ENCODE measurements at places on chromosomes 1 and 21.

DNA sequence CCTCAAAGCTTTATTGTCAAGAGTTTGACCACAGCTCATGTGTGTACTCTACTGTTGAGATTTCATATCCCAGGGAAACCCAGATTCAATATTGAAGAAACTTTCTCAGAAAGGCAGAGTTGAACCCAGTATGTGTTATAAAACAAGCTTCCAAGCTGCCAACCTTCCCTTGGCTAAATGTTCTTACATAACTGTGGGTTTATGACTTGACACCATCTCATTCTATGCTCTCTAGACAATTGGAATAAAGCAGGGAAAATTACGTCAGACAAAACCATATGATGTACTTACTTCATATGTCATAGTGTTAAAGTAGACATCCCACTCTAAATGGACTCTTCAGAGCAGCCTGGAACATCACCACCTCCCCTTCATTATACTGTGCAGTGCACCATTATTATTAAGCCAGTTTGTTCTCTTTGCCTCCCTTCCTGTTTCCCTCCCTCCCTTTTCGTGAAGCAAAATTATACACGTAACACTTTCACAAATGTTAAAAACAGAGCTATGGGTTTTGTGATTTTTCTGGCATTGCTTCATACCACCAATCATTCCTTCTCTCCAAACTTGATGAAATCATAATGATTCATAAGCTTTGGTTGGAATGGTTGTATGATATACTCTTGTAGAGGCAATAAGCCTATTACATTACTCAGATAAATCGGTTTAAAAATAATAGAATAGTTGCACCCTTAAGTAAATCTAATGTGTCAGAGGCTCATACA is 507.2 kb downstream of the LTN1 start:
- peak; percentile 73 for DNase-seq

GRCh38 chr1:234845097-234845660 is 235.2 kb upstream of the IRF2BP2 start:
- DNase-seq = no peak

DNA sequence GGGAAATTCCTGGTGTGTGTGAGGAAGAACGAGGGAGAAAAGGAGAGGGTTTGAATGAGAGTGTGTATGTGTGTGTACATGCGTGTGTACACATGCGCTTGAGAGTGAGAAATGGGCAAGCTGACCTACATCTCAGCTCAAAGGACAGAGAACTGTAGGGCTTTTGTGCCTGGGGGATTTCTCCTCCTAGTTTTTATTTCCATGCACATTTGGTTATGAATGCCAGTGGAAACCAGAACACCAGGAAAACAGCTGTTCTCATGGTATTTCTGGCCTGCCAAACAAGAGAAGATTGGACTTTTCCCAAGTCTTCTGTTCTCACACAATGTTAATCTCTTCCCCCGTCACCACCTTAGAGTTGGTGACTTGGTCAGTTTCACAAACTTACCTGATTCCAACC is 45.2 kb downstream of the SLC44A3 start:
- peak; percentile 63 for DNase-seq

DNA sequence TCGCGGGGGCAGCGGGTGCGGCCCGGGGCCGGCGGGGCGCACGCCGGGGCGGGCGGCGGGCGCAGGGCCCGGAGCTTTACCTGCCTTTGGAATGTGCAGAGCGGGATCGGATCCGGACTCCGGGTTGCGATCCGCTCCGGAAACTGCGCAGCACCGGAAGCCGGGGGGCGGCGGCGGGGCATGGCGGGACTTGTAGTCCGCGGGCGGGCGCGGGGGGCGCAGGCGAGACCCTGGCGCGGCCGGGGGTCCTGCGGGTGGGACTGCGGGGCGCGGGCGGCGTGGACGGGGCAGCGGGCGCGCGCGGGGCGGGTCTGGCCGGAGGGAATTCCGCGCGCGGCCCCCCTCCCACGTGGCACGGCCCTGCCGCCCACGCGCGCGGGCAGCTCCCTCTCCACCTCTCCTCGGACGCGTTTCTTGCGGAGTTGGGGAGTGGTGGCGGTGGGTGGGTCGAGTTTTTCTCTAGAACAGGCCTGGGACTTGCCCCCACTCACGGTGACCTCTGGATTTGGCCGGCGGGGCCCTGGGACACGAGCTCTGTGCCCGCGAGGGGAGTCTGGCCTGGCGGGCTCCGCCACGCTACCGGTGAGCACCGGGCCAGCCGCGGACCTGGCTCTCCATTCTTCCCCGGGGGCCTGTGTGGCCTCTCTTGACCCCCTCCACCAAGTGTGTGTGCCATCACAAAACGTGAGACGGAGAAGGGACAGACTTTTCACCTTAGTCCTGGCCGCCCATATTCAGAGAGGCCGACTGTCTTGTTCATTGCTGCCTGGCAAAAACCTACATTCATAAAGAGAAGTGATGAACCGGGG is at the start of gene PRDM15:
TSS of gene PRDM15 (minus strand) at position 155 of the 809 bp plus-strand sequence. CDS start 18,981 bp downstream, outside the sequence.
- DNase-seq = peak; percentile 83

DNA sequence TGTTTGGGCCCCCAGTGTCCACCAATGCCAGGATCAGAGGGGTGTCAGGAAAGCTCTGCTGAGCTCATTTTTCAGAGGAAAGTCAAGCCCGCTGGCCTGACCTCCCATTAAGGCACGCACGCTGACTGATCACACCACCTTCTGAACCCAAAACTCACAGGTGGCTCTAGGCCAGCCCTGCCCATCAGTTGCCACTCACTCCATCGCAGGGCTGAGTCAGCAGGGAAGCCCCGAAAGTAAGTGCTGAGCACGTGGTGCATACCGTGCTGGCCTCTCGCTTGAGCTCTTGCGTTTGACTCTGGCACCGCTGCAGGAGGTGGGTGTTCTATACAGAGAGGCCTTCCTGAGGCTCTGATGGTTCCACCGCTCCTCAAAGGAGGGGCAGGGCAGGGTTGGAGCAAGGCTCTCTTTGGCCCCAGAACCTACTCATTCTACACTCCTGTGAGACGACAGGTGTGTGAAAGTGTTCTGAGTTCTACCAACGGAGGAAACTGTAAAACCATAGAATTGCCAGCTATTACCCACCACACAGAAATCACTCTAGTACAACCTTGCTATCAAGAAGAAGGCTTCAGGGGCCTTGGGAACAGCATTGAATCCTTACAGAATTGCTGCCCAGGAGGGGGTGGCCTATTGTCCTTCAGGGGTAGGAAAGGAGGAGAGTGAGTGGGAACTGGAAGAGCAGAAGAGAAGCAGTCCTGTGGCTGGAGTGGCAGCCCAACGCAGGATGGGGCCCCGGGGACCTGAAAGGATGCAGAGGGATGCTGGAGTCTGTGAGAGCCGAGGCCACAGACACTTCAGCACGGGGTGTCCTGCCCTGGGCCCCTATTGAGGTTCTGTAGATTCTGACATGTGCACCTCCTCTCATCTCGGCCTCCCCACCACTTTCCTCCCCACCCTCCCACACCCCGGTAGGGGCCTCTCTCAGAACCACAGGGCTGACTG is 214.7 kb upstream of the EDN2 start:
- no peak for DNase-seq

GRCh38 chr1:94805912-94806311 is 14.2 kb upstream of the SLC44A3 start:
- peak; percentile 51 for DNase-seq

DNA sequence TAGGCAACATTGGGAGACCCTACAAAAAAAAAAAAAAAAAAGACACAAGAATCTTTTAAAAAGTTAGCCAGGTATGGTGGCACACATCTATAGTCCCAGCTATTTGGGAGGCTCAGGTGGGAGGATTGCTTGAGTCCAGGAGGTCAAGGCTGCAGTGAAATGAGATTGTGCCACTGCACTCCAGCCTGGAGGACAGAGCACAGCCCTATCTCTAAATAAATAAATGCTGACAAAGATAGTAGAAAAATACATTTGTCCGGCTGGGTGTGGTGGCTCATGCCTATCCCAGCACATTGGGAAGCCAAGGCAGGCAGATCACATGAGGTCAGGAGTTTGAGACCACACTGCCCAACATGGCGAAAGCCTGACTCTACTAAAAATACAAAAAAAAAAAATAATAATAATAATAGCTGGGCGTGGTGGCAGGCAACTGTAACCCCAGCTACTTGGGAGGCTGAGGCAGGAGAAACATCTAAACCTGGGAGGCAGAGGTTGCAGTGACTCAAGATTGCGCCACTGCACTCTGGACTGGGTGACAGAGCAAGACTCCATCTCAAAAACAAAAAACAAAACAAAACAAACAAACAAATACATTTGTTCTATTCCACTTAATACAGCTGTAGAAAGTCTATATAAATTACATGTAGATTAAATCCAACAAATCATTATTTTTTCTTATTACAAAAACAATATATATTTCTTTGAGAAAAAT is 48.5 kb downstream of the PHACTR4 start:
- no peak for DNase-seq

DNA sequence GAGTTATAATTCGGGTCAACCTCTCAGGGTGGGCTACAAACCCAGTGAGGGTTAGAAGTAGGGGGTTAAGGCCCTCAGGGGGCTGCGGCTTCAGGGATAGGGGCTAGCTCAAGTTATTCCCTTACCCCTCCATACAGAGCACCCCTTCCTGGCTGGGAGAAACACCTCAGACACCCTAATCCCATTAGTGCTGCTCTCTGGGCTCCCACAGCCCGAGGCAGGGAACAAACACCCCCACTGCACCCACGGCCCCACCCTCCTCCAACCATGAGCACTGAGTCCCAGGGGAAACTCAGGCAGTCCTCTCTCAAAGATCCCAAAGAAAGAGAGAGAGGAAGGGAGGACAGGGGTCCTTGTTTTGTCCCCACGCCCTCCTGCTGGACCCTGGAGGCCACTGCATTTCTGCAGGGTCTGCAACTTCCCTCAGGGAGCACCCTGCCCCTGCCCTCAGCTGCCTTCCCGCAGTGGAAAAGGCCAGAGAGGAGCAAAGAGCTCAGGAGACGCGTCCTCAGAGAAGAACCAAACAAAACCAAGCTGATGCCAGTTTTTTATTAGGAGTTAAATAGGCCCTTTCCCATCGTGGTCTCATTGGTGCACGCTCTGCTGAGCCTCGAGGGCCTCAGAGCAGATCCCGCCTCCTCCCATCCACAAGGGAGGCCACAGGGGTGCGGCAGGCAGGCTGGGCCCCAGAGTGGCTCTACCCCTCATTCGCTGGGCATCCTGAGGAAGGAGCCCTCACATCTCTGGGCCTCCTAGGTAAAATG is 1.4 kb upstream of the S100A4 start:
- no peak for DNase-seq

DNA sequence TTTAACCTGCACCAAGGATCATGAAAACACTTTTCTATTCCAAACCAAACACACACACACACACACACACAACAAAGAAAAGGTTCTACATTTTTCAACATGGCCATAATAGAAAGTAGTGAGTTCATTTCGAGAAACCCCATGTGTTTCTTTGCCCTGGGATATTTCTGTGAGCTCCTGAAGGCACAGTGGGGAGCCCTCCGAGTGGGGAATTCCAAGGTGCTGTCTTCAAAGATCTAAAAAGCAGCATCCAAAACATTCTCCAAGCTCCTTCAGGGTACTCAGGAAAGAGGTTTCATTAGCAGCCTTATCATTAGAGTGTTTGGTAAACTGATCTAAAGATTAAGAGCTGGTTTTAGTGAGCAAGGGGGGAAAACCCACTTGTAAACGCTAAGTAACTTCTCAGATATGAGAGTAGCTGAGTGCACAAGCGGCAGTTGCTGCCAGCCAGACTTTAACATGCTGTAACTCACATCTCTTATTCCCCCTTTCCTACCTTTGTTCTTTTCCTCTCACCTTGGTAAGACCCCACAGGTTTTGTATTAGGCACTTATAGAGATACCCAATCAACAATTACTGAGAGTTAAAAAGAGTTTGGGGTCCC is 38.3 kb downstream of the ZC3H11B start:
- DNase-seq = no peak

- no peak for DNase-seq
Measured at GRCh38 chr1:27364696-27365371, 1.9 kb downstream of the MAP3K6 start.

DNA sequence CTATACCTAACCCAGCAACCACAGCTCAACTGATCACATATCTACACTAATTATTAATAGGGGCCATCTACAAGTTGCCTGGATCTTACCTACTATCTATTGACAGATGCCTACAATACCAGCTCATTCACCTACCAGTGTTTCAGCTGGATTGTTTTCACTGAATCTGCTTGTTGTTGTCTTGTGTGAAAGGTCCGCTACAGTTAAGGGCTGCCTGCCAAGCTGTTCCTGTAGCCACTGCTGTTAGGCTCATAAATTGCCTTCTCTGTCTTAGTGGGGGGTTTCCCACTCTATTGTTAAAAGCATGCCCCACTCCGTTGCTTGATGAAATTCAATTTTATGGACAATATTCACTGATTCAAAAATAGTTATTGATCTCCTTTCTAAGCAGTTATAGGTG is 199.7 kb upstream of the TMPRSS15 start:
- DNase-seq = no peak

GRCh38 chr1:205791568-205792180 is 16.4 kb upstream of the RAB29 start:
- DNase-seq = peak; percentile 36

Measured in amniotic epithelial cell (primary cell).